Stimulated activated CD4-positive, alpha-beta T cell treated with anti-CD3 and anti-CD28 coated beads, Interleukin-4, amount 100 ng/mL, for 48 hours (primary cell): ENCODE measurements at places on chromosomes 5 and 9.

GRCh38 chr5:149581192-149581861 lies at the start of gene ARHGEF37:
TSS of gene ARHGEF37 (plus strand) at chr5:149581498. CDS start at chr5:149597770, 16,272 bp downstream.
- peak; percentile 56 for DNase-seq

DNA sequence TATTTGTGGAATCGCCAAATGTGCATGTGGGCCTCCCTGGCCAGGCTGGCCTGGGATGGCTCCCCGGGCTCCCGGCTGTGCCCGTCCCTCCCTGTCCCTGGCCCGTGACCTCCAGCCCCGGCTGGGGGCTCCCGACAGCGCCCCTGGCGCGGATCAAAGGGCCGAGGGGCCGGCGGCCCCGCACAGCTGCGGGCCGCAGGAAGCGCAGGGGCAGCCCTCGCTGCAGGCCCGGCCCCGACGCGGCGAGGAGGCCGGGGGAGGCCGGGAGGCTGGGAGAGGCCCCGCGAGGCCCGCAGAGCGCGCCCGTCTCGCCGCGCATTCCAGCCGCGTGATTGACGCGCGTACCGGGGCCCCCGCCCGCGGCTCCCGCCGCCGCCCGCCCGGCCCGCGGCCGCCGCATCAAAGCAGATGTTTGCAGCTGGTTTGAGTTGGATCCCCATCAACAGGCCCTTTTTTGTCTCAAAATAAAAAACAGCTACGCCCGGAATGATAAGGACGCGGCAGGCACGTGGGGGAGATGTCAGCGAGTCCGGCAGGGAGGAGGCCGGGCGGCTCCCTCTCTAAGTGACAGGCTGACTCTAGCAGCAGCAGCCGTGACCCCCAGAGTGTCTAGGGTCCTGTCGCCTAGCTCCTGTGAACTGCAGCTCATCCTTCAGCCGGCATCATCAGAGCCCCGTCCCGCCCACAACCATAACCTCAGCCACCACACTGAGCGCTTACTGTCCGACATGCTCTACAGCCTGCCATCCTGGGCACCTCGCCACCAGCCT lies 69.4 kb downstream of the LMX1B start:
- no peak for DNase-seq

- no peak for DNase-seq
These were observed 132.4 kb downstream of the GCNT1 start for GRCh38 chr9:76591256-76591950.

DNA sequence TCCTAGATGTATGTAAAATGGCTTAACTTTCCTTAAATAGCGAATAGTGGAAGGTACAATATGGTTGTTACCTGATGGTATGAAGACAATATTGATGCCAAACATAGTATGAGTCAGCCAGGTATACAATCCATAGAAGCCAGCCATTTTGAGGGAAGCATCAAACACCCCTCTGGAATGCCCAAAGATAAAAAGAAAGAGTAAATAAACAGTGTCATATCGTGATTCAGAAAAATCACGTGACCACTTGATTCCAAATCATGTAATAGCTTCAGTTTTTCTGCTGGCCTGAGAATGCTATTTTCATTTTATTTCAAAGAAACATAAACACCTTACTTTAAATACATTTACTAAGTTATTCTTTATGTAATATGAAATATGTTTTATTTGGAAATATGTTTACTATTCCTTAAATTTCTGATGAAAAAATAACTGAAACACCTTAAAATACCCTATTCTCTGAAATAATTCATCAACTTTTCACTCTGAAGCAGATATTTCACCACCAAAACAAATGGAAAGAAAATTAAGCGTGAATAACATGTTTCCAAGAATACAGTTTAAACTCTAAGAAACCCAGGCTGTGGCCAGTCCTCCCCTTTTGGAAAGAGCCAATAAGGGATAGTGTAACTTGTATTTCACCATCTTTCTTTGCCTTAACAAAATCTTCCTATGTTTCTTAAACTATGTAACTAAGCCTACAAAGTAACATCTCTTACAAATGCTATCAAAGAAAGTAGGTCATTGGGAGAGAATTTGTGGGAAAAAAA lies 24.8 kb upstream of the CTNNAL1 start:
- no peak for DNase-seq

DNA sequence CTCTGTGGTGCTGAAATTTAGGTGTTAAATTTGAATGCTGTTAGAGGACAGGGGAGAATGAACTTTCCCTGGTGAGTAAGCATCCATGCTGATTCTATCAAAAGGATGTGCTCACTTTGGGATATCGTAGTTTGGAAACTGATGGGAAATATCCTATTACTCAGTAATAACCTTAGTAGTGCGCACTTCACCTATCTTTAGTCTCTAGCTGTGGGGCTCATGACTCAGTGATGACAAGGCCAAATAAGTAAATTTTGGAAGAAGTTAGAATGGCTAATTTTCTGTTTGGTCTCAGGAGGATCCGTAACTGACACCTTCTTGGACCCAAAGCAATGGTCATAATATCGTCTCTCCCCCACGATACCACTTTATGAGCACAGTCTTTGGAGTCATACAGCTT lies 448.4 kb downstream of the PSAT1 start:
- no peak for DNase-seq

- no peak for DNase-seq
These were observed 308.5 kb downstream of the ADGRV1 start for GRCh38 chr5:90866915-90867731.

DNA sequence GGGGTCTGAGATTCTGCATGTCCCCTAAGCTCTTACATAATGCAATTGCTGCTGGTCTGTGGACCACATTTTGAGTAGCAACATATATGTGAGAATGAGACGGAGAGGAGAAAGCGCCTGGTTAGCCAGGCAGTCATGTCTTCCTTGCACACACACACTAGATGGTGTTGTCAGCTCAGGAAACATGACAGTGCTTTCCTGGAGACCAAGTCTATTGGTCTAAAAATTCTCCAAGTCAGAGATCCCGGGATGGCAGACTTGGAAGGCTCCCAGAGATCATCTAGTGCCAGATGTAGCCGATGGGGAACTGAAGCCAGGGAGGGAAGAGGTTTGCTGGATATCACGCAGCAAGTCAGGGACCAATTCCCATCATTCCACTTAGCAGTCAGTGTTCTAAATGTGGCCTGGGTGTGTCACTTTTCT lies 53.4 kb downstream of the GALNT12 start:
- no peak for DNase-seq

DNA sequence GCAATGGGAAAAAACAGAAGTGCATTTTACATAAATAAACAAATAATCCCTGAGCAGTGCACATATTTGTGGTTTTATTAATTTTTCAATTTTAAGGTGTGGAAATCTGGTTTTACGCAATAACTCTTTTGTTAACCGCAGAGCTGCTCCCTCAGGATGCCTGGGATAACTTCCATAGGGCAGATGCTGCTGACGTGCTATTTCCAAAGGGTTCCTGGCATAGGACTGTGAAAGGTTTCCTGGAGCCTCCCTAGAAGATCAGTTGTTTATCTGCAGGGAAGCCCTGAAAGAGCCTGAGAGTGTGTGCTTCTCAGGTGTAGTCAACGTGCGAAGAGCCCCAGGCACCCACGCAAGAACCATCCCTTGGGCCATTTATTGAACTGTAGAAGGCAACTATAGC lies 443.5 kb downstream of the PLK2 start:
- DNase-seq = no peak

GRCh38 chr9:35293376-35293964 lies 131.7 kb downstream of the UNC13B start:
- DNase-seq = no peak

DNA sequence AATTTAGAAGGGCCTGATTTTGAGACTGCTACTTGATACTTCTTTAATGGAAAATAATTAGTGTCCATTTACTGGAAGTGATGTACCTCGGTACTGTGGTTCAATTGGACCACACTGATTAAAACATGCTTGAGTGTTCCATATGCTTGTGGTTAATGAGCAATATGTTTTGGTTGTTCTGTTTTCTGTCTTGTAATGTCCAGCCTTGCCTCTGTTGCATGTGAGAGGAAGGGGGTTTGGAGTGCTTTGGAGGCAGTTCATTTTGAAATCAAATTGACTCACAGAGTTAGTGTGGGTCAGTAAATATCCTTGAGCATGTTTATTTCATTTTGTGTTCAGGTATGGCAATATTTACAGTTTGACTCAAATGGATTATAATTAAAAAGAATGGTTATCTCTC lies 334.4 kb downstream of the ARHGEF28 start:
- DNase-seq = no peak

DNA sequence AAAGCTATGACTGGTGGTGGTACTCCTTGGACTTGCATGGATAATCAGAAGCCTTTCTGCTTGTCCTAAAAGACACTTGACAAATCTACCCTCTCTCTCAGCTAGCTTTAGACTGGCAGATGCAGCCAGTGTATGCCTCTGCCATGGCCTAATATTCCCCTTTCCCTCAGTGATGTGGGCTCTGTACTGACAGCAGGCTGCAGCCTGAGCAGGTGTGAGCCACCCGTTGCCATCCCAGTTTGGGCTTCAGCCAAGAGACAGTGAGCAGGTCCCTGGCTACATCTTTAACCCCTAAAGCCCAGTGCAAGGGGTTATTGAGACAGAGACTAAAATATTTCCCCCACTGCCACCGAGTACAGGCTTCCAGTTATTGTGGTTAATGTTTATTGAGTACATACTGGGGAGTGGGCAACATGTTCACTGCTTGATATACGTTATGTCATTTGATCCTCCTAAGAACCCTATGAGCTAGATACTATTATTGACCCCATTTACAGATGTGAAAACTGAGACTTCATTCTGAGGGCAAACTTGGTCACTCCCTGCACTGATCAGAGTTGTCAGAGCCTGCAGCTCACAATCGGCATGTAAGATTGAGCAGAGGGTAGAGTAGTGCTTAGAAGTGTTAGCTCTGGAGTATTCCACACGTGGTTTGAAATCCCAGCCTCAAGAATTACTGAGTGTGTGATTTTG lies 254.2 kb downstream of the ARHGAP26 start:
- DNase-seq = no peak

GRCh38 chr5:150431574-150431973 lies 18.0 kb downstream of the RPS14 start:
- DNase-seq = no peak

GRCh38 chr5:77129391-77129990 lies 42.4 kb upstream of the ZBED3 start:
- DNase-seq = no peak

DNA sequence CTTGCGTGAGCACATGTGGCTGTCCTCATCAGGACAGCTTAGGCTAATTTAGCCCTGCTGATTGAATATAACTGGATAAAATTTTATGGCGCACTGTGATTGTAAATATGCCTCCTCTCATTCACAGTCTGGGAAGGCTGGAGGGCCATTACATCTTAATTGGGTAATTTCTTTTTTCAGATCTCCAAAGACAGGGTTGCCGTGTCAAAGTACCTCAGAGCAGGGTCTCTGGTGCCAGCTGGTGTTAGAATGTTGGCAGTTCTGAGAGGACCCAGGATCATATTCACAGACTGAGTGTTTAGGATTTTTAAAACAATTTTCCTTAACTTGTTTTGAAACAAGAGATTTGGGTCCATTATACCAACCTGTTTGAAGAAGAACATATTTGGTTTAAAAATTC lies 455.7 kb upstream of the TLE4 start:
- DNase-seq = no peak

GRCh38 chr9:99192786-99193465 lies 28.8 kb downstream of the ALG2 start:
- DNase-seq = no peak

- DNase-seq = no peak
These were observed 514.2 kb downstream of the RAB3C start for GRCh38 chr5:59097116-59097515.

- DNase-seq = no peak
These were observed 22.4 kb downstream of the UTP15 start for GRCh38 chr5:73587923-73588322.

- DNase-seq = no peak
These were observed 291.7 kb downstream of the TRPM3 start for GRCh38 chr9:70829591-70830265.

DNA sequence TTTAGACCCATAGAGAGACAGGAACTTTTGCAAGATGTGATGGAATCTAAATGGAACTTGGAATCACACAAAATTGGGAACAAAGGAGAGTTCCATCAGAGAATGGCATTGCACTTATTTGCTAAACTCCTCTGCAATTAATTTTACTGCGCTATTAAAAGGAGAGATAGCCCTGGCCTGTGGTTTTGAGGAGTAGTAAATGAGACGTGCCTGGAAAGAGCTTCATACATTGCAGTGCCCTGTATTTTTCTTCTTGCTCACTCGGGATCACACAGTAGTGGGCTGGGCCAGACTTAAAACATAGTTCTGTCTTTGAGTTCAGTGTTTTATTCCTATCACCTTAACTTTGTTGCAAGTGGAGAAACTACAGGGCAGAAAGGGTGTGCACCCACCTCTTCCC lies 94.4 kb upstream of the SLC27A6 start:
- no peak for DNase-seq

- DNase-seq = no peak
These were observed 785.5 kb upstream of the DMAC1 start for GRCh38 chr9:8585036-8585435.

- DNase-seq = no peak
These were observed 10.4 kb upstream of the CRB2 start for GRCh38 chr9:123345567-123345955.

- no peak for DNase-seq
These were observed 173.1 kb upstream of the IER5L start for GRCh38 chr9:129351058-129351641.

DNA sequence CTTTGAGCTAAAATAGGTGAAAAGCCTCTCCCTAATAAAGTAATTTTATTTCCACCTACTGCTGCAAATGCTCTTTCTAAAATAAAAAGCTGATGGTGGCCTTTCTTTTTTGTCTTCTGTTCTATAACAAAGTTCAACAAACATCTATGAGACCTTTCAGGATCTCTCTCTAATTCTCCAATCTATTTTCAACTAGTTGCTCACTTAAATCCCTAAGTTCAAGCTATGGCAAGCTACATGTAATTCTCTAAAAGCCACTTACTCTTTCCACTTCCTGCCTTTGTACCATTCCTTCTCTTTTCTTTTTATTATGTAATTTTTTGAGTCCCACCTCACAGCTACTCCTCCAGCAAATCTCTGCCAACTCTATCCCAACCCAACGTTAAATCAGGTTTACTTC lies 20.9 kb downstream of the CHD1 start:
- no peak for DNase-seq

DNA sequence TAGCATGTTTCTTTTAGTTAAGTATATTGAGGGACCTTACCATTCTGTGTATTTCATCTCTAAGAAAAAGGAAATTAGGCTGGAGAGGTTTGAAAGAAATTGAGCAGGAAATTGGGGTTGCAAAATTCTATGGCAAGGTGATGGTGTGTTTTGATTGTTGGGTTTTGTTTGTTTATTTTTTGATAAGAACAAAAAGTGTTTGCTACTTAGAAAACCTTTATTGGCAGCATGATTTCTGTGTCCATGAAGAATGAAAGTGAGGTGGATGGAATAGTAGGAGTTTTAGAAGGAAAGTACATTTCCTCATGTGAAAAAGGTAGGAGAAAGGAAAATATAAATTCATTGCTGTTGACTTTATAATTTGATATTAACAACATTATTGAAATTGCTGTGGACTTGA lies 167.1 kb downstream of the CD180 start:
- DNase-seq = no peak

- DNase-seq = no peak
These were observed 45.4 kb downstream of the ZNF618 start for GRCh38 chr9:113921396-113921925.
